ENCODE measurements at places on chromosomes 6 and 20.

DNA sequence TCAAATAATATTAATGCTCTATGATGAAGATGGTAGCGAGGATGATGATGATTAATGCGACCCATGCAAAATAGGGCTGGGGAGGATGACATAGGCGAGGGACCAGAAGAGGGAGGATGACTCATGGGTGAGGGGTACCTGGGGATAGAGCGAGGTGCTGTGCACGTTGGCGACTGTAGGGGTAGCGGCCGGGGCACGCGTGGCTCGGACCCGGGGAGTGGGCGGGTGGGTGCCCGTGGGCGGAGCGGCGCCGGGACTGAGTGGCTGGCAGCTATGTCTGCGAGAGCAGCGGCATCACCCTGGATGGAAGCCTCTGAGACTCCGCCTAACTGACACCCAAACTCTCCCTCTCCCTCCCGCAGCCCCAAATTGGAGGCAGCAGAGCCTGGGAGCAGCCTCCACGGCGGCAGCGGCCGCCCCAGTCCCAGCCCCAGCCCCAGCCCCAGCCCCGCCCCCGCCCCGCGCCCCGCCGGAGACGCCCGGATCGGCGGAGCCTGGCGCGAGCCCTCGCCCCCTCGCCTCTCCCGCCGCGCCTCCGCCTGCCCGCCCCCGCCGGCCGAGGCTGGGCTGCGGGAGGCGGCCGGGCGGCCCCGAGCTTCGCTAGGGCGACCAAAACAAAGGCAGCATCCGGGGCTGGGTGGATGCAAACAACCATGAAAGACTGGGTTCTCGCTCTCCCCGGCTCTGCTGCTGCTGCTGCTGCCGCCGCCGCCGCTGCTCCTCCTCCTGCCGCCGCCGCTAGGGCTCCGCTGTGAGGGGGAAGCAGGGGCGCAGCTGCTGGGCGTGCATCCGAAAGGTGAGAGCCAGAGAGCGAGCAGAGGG, at the start of gene RIMS1:
TSS of gene RIMS1 (plus strand) at position 367 of the 822 bp plus-strand sequence. CDS start 474 bp downstream, outside the sequence.
- DNase-seq = peak; percentile 80

GRCh38 chr20:39800111-39800510, 838.0 kb downstream of the DHX35 start:
- DNase-seq = no peak

GRCh38 chr6:33171016-33171879, 21.0 kb downstream of the COL11A2 start:
- no peak for DNase-seq

DNA sequence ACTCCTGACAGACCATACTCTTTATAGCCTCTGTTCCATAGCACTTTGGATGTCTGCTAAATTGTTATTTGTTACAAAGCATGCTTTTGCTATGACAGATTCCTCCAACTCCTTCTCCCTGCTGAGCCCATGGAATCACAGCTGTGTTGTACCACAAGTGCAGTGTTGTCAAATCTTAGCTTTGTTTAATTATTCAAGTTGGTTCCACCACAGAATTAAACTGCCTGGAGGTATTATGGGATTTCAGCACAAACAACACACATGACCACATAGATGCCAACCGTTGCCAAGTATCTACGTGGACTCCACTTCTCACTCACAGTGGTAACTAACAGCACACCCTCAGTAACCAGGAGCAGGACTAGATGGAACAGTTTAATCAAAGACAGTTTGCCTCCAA, 32.7 kb upstream of the MARCKS start:
- DNase-seq = no peak

DNA sequence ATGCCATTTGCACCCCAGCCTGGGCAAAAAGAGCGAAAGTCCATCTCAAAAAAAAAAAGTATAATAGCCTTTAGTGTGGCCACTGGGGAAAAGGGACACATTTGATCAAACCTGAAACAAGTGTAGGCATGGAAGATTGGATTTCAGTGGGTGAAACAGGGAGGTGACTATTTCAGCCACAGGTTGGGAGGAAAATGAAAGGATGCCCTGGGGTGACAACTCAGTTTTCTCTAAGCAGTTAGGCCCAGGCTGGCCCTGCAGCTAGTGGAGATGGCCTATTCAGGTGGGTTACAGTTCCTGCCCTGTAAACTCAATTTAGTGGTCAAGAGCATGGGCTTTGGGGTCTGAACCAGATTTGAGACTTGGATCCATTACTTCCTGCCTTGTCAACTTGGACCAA, 36.4 kb downstream of the SPATA2 start:
- DNase-seq = no peak

GRCh38 chr20:41173791-41174341, 36.5 kb downstream of the PLCG1 start:
- no peak for DNase-seq

DNA sequence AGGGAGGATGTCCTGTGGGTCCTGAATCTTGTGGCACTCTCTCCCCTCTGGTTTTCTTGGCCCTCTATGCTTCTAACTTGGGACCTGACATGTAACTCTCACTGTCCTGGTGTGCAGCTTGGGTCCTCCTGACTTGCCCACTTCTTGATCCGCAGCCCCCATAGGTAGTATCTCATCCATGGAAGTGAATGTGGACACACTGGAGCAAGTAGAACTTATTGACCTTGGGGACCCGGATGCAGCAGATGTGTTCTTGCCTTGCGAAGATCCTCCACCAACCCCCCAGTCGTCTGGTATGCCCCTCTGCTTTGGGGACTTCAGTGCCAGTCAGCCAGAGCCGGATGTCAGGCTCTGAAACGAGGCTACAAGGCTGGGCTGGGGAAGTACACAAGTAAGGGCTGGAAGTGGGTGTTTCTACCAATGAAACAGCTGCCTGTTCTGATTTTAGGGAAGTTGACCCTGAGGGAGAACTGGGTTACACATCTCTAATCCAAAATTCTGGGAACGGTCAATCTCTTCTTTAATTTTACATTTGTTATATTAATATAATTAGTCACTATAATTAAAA, 641 bp downstream of the DBNDD2 start:
- DNase-seq = no peak

DNA sequence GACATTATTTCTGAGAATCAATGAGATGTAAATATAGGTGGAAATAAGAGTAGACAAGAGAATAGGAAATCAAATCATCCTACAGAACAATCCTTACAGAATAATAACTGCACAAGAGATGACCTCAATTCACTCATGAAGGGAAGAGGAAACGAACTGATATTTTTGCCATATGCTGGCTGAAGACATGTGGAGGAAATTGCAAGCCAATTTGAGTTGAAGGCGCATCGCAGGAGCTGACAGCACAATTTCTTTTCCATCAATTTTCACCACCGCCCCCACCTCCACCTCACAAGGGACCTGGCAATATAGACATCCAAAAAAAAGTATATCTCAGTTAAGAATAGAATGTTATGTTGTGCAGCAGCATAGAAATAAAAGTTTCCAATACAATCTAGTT, 20.3 kb downstream of the CITED2 start:
- no peak for DNase-seq

DNA sequence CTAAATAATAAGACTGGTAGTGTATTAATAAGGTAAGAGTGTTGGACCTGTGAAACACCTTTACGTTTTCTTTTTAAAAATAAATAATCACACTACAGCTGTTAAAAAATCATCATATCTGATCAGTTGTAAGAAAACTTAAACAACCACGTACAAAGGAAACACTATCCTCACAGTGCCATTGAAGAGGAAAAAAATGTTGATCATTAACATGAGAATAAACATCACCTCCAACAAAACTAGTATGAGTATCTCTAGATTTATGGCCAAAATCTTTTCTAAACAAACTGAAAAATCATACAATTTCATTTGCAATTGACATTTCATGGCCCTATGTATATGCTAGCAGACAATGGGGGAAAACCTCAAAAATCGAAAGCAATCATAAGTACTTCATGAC, 590 bp downstream of the EYS start:
- DNase-seq = no peak
